ENCODE measurements at places on chromosomes 6 and 20.

- DNase-seq: no peak
These were observed 56.8 kb downstream of the KHDRBS2 start for GRCh38 chr6:62229231-62229630.

- DNase-seq: no peak
These were observed 18.3 kb downstream of the VAPB start for GRCh38 chr20:58407201-58407873.

- no peak for DNase-seq
These were observed 36.3 kb downstream of the GRIK2 start for GRCh38 chr6:101429845-101430244.

GRCh38 chr6:45815466-45816125 lies 200.1 kb downstream of the CLIC5 start:
- no peak for DNase-seq

- no peak for DNase-seq
These were observed 117.2 kb upstream of the BACH2 start for GRCh38 chr6:90413867-90414266.

GRCh38 chr6:25794784-25795183 lies 37.1 kb downstream of the SLC17A1 start:
- no peak for DNase-seq

DNA sequence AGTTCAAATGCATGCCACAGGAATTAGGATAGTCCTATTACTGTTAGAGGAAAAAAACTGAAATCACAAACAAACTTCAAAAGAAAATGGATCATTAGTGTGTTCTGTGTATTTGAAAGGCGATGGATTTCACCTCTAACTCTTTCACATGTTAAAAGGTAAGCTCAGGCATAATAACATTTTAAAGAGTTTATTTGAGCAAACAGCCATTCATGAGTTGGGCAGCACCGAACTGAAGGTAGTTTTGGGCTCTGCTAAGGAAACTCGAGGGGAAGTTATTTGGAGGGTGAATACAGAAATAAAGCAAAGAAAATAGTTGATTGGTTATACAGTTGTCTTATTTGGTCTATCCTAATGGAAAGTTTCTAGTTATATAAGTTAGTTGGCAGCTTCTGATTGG lies 546.5 kb upstream of the POU3F2 start:
- DNase-seq: no peak

- DNase-seq: no peak
These were observed 893.7 kb downstream of the TFAP2A start for GRCh38 chr6:9521152-9521530.

DNA sequence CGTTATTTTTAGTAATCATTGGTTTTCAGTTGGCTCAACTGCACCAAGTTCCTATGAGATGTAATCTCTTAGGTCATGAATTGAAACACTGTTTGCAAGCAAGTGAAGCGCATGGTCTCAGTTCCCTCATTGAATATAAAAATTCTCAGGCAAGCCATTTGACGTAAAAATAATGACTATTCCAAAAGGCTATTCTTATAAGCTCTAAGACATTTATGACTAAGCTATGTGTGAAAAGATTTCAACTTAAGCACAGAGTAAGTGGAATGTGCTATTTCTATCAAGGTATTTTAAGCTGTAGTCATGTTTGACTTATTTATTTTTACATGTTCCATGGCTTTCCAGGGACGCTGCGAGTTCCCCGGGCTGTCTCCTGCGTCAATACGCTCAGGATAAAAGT lies 248.5 kb downstream of the THBS2 start:
- DNase-seq: no peak

GRCh38 chr6:112085286-112086065 lies 1.8 kb downstream of the TUBE1 start:
- DNase-seq: no peak

DNA sequence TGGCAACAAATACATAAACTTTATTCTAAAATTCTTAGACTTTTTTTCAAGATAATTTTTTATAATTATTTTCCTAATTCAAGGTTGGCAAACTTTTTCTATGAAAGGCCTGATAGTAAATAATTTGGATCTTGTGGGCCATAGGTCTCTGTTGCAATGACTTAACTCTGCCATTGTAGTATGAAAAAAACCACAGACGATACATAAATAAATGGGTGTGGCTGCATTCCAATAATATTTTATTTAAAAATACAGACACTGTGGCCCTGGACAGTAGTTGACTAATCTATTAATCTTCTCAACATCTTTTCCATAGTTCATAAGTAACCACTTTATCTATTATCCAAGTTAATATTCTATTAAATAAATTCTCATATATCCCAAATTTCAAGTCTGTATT lies 281.1 kb downstream of the SYNE1 start:
- DNase-seq: no peak

GRCh38 chr6:32852844-32853540 lies 512 bp downstream of the TAP1 start:
- peak; percentile 34 for DNase-seq

DNA sequence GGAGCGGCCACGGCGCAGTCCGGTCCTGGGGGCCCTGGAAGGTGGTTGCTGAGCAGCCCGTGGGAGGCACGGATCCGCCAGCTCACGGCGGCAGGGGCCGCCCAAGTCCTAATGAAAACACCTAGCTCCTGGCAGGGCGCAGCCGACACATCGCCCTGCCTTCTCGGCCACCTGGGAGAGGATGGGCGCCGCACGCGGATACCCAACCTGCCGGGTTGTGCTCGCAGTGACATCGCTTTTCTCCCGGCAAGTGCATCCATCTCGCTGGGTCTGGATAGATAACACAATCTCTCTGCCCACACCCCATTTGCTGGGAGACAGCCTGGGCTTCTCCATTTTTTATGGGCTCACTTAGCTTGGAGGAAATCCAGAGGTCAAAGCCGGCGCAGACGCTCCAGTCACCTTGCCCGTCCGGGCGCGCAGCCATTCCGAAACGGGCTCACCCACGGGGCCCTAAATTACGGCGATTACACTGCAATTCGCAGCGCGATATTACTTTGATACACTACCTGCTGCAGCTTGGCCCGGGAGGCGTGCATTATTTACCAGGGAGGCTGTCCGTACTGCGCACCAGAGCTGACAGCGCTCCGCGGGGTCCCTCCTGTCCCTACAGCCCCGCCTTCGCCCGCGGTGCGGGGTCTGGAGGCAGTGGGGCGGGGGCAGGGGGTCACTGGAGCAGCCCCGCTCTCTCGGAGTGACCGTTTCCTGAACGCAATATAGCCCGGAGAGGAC lies 36.2 kb upstream of the CCDC167 start:
- DNase-seq: no peak

GRCh38 chr6:166942393-166943168 lies 13.8 kb downstream of the RNASET2 start:
- no peak for DNase-seq

DNA sequence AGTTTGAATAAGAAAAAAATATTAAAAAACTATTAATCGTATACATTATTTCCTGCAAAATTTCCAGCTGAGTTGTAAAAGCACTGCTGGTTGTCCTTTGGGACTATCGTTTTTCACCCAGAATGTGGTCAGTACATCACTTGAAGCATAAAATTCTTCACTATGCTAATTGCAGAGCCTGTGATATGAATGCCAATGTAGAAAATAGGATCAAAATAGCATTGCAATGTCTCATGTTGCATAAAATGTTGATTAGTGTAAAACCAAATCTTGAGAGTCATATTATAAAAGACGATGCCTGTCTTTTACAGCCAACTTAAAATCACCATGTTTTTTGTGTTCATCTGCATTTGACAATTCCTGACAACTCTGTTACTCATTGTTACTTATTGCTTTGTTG lies 207.7 kb downstream of the MMUT start:
- DNase-seq: no peak

GRCh38 chr6:118641042-118641441 lies 10.3 kb downstream of the CEP85L start:
- no peak for DNase-seq

DNA sequence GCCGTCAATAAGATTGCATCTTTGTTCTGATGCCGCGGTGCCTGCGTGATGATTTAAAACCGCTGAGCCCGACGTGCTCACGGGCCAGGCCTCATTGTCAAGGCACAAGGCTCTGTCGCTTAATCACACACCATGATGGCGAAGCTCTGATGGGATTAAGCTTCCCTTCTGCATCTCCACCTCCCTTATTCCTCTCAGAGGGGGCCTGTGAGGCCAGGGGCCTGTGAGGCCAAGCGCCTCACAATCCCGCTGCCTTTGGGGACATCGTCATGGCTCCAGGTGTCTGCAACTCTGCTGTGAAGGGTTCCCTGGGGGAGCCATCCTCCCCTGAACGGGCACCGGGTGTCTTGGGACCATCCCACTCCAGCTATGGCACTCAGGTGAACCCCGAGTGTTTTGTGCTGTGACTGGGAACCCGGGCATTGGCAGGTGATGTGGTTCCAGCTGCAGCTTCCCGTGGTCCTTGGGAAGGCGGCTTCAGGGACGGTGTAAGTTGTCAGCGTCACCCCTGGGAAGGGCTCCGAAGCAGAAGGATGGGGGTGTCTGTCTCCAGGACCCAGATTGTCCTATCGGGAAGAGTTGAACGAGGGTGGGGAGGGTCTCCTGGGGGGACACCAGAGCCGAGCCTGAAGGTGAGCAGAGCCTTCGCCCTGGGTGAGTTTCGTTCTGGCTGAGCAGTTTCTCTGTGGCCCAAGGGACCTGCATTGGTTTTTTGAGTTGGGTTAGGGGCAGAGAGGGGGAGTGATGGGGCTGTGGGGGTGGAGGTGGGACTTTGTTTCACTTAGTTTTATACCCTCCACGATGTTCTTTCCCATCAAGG lies 18.0 kb upstream of the BHLHE23 start:
- no peak for DNase-seq

GRCh38 chr6:104134876-104135275 lies 724.8 kb downstream of the HACE1 start:
- no peak for DNase-seq

DNA sequence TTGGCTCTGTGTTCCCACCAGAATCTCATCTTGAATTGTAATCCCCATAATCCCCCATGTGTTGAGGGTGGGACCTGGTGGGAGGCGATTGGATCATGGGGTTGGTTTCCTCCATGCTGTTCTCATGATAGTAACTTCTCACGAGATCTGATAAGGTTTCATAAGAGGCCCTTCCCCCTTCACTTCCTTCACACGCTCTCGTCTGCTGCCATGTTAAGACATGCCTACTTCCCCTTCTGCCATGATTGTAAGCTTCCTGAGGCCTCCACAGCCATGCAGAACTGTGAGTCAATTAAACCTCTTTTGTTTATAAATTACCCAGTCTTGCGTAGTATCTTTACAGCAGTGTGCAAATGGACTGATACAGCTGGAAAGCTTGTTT lies 90.0 kb downstream of the ELOVL5 start:
- DNase-seq: no peak

All from 8988T (cell line).